GM23248 (cell line): ENCODE measurements at places on chromosomes 16 and 17.

- peak; percentile 84 for DNase-seq
Observed at GRCh38 chr16:2008631-2009163, 924 bp downstream of the ZNF598 start.

GRCh38 chr16:49699841-49700175 is 156.1 kb downstream of the ZNF423 start:
- DNase-seq, result no peak

GRCh38 chr16:85857406-85857805 is 41.6 kb upstream of the IRF8 start:
- no peak for DNase-seq

DNA sequence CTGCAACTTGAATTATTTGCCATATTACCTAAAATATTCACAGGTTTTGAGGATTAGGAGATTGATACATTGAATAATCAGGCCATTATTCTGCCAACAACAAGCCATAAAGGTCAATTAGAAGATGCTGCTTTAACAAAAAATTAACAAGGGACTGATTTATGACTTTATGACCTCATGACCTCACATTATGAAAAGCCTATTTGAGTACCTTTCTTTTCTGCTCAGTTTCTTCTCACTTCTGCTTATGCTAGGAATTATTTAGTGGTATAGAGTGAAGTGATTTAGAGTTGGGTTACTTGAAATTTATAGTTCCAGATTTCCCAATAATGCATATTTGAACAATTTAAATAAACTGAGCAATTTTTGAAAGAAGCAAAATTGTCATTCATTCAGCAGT is 121.6 kb downstream of the CHD9 start:
- DNase-seq, result no peak

DNA sequence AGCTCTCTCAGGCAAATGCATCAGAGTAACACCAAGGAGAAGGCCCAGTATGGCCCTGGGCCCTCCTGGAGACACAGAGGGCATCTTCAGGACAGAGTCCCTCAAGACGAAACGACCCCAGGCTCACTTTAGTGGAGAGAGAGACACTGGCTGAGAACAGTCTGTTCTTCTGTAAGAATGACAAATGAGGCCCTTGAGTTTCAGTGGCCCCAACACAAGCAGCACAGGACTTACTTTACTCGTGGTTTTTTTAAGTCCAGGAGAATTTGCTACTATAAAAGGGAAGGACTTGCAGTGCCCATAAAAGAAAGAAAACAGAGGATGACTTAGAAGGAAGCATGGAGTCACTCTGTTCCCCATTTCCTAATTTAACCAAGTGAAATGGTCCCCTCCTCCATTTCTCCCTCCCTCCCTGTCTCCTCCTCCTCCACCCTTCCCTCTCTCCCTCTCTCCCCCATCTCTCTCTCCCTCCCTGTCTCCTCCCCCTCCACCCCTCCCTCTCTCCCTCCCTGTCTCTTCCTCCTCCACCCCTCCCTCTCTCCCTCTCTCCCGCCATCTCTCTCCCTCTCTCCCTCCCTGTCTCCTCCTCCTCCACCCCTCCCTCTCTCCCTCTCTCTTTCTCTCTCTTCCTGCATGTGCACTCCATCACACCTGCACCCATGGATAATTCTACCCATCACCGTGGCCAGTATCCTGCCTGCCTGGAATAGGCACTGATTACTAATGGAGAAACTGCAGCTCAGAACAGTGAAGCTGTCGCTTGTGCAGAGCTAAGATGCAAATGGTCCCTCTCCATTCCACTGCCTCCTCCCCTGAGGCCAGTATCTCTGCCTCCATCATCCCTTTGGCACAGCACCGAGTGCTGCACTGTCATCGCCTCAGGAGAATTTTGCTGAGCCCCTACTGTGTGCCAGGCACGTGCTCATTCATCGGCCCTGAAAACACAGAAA is 47.3 kb upstream of the RBFOX3 start:
- no peak for DNase-seq

DNA sequence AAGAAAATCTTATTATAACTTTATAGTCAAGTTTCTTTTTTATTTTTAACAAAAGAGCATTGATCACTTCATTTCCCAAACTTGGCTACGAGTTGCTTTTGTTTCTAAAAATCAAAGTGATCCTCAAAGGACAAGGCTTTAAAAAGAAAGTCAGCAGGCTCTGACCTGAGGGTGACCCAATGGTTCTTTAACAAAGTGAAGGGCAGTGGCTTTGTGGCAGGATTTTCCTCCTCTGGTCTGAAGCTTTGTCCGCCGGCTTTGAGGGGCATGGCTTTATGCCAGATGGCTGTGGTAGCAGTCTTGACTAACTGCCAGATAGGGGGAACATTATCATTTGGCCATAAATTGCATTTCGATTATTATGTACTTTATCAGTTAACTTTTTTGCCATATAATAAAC is 28.5 kb downstream of the IQCK start:
- no peak for DNase-seq

DNA sequence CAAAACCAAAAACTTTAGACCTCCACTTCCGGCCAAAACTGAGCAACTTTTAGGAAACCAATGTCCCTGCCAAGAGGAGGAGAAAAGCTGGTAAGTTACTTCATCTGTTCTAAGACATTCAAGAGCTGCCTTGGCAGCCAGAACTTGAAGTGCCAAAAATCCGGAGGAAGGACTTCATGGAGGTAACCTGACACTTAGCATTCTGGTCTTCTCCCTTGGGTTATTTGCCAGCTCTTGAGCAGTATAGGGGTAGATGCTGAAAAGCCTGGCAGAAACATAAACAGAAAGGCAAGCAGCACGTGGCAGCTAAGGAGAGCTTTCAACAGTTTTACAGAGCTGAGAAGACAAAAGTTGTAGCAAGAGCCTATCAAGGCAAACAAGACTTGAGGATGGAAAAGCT is 53.2 kb downstream of the CDYL2 start:
- DNase-seq, result peak; percentile 72

GRCh38 chr17:50163843-50164696 is 1.7 kb upstream of the SGCA start:
- no peak for DNase-seq

GRCh38 chr17:72409405-72410002 is 288.7 kb downstream of the SOX9 start:
- DNase-seq, result no peak

- DNase-seq, result no peak
Observed at GRCh38 chr17:67442787-67443624, 65.9 kb downstream of the PITPNC1 start.

- peak; percentile 10 for DNase-seq
Observed at GRCh38 chr17:51487947-51488346, 227.6 kb downstream of the UTP18 start.

DNA sequence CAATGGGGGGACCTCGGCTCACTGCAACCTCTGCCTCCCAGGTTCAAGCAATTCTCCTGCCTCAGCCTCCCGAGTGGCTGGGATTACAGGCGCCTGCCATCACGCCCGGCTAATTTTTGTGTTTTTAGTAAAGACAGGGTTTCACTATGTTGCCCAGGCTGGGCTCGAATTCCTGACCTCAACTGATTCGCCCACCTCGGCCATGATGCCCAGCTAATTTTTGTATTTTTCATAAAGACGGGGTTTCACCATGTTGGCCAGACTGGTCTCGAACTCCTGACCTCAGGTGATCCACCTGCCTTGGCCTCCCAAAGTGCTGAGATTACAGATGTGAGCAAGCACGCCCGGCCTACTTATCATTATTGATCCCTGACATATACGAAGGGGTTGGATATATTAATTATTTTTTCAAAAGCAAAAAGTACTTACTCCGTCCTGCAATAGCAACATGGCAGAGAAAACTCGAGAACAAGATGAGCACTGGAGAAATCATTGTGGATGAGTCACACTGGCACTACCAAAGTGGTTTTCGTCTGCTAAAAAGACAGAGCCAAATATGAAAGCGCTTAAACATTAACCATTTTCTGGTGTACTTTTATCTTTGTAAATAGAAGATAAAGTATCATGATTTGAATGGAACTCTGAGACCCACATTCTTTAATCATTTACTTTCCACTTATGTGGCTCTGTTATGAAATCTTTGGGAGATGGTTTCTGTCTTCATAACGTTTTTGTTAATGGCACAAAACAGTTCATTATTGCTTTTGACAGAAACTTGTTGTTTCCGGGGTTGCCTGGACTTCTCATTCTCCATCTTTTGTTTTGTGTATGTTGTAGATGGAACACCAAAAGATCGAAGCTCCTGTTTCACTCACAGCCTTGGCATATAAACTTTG is at the start of gene APOH:
Gene APOH, minus strand, starts transcription at position 529 of the 896 bp plus-strand sequence. Its CDS starts 36 bp downstream, at position 493.
- no peak for DNase-seq
